Natural killer cell (primary cell): ENCODE measurements at places on chromosomes 13 and 19. TPM values are rescaled to one million over a fixed set of nuclear protein-coding genes. Genes with fewer than 3 reads are reported as not detected.

The CEBPA gene
- total RNA-seq = 8.2 TPM

The ZNF600 gene
- 28.8 TPM for total RNA-seq

The KPTN gene
- total RNA-seq = 4.2 TPM

The PROZ gene
- total RNA-seq = 0.82 TPM

The TEX26 gene
- total RNA-seq = not detected

The TINCR gene
- total RNA-seq = 1.7 TPM

The FARP1 gene
- 1.2 TPM for total RNA-seq

The PRTN3 gene
- 0.36 TPM for total RNA-seq

The JAK3 gene
- 72.1 TPM for total RNA-seq

The ZIM2 gene
- not detected for total RNA-seq

The FCGBP gene
- total RNA-seq = 17.3 TPM

The UBAC2 gene
- 56.4 TPM for total RNA-seq

The EID2B gene
- 4.6 TPM for total RNA-seq

The SMIM24 gene
- not detected for total RNA-seq

The GIPR gene
- total RNA-seq = 20.7 TPM

The ZNF235 gene
- 8.1 TPM for total RNA-seq

The RASGRP4 gene
- 2.3 TPM for total RNA-seq
